ENCODE measurements at places on chromosomes 7 and 10.
A peak's percentile ranks its signal among the peaks of the same experiment; 100 is the strongest.

GRCh38 chr10:120186506-120186905, 270.5 kb upstream of the PLPP4 start:
- no peak for DNase-seq

DNA sequence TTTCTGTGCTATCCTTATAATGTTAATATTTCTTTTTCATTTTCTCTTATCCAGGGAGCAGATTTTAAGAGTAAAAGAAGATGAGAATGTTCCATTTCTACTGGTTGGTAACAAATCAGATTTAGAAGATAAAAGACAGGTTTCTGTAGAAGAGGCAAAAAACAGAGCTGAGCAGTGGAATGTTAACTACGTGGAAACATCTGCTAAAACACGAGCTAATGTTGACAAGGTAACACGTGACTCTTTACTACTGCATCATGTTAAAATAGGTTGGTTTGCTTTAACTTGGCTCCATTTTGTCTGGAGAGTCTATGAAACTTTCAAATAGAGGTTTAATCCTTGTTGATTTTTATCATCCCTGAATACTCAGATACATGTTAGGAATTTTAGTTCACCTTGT, 73.3 kb downstream of the RALA start:
- no peak for DNase-seq

DNA sequence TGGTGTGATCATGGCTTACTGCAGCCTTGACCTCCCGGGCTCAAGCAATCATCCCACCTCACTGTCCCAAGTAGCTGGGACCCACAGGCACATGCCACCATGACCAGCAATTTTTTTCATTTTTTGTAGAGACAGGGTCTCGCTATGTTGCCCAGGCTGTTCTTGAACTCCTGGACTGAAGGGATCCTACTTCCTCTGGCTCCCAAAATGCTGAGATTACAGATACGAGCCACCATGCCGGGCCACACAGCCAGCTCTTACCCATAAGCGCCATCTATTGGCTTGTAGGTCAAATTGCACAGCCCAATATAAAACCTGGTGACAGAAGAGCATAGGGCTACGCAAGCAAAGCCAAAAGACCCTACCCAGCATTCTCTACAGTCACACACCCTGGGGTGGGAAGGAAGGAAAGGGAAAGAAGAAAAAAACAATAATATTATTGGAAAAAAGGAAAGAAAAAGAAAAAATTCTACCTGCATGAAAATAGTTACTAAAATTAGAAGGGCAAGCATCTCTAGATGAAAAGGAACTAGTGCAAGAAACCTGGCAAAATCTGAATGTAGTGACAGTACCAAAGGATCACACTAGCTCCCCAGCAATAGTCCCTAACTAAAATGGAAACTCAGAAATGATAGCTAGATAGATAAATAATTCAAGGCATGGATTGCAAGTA, 29.4 kb upstream of the AMPH start:
- peak; percentile 77 for DNase-seq

GRCh38 chr10:123140164-123140982, 4.6 kb downstream of the HMX3 start:
- no peak for DNase-seq

Data from inflammatory macrophage (primary cell).